ENCODE measurements at places on chromosomes 16 and 17.
A peak's percentile ranks its signal among the peaks of the same experiment; 100 is the strongest.

DNA sequence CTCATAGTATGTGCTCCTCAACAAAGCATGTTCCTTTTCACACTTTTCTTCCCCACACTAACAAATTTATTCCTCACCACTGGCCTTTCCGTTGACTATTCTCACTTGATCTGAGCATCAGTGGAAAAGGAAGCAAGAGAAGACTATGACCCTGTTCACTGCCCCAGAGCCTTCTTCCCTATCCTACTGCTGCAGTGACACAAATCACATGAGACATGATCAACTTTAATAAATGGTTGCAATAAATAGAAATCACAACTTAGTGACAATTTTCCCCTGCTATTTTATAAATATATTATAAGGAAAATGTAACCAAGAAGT, 438.7 kb upstream of the SOX9 start:
- DNase-seq, result no peak

- DNase-seq, result no peak
Measured at GRCh38 chr17:70270554-70270953, 101.2 kb downstream of the KCNJ2 start.

- DNase-seq, result peak; percentile 30
Measured at GRCh38 chr16:27199736-27200135, 3.6 kb upstream of the KDM8 start.

DNA sequence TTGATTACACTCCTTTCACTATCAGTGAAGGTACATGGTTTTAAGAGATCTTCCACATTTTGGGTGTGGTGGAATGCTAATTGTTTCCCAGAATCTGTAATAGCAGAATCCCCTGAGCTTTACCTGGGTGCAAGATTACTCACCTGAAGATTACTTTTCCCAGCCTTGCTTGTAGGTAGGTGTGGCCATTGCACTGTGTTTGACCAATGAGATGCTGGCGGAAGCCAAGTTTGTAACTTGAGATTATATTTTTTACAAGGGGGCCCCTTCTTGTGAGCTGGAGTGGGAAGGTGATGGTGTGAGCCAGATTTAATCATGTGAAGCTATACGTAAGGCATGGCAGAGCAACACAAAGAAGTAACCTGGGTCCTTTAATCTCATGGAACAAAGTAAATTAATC, 294.3 kb downstream of the TOX3 start:
- DNase-seq, result no peak

- DNase-seq, result no peak
Measured at GRCh38 chr16:73231944-73232554, 184.1 kb upstream of the ZFHX3 start.

Measured in EL (cell line).